ENCODE measurements at places on chromosomes 4 and X.

DNA sequence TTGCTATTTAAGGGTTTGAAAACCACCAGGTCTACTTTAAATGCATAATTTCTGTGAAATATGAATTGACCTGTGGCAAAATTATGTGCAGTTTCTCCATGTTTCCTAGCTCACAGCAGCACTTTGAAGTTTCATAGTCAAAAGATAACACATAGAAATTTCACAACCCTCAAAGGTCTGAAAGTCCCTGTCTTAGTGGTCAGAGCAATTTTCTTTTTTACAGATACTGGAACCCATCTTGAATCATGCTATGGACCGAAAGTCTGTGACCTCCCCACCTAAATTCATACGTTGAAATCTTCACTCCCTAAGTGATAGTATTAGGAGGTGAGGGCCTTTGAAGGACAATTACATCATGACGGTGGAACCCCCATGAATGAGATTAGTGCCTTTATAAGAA is 240.4 kb upstream of the BMP3 start:
- DNase-seq: no peak

GRCh38 chr4:38136604-38137003 is 176.4 kb downstream of the PTTG2 start:
- no peak for DNase-seq

DNA sequence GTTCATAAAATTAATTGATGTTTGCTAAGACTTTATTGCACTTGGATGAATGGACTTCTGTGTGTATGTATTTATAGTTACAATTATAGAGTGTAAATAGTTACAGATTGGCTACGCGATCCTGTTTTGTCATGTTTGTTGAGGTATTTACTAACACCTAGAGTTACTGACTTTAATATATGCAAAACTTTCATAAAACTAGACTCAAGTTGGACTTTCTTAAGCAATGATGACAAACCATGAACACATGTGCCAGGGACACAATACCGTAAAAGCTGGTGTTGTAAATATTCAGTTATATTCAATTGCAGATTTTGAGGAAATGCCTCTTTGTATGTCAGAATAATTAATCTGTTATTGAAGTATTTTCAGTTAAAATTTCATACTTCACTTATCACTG is 6.1 kb downstream of the GRIA2 start:
- DNase-seq: no peak

- DNase-seq: no peak
Observed at GRCh38 chr4:93466446-93466845, 362.1 kb upstream of the ATOH1 start.

- no peak for DNase-seq
Observed at GRCh38 chrX:130444641-130445336, 43.0 kb downstream of the RBMX2 start.

DNA sequence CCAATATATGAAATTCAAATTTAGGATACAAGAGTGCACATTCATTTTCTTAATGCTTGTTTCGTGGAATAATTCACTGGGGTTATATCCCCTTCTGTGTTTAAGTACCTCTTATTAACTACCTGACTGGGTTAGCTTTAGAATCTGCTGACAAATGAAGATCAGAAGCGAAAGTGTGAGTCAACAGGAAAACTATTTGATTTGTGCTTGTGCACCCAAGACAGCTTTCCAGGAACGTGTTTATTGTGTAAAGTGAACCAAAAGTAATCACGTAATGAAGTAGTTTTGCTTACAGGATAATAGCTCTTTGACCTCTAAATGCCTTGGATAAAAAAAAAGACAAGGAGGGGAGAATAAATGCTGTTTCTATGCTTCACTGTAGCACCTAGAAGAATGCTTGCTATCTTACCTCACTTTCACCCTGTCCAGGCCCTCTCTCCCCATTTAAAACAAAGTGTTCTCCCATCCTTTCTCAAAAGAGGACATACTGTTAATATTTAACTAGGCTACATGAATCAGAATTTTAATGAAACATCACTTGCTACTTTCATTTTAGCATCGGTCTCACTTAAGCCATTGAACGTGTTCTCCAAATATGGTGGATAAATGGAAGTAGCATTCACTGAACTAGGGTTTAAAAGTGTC is 141.9 kb downstream of the THOC2 start:
- no peak for DNase-seq

DNA sequence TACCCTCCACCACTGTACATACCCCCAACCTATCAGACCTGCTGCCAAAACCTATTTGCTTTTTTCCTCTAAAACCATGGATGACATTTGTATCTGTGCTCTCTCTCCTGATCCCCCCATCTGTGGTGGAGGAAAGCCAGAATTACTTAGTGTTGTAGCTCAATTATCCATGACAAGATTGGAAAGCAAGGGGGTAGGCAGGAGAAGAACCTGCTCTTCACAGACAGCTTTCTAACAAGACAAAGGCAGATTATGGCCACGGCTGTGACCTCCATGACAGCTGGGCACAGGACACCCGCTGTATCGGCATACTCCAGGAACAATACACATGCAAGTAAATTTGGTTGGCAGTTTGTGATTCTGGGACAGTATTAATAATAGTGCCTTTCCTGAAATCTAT is 186.7 kb downstream of the ENOX2 start:
- DNase-seq: no peak

- DNase-seq: no peak
Observed at GRCh38 chr4:48337731-48338130, 3.6 kb upstream of the SLAIN2 start.

- DNase-seq: no peak
Observed at GRCh38 chrX:69066966-69067525, 98.2 kb downstream of the PJA1 start.

DNA sequence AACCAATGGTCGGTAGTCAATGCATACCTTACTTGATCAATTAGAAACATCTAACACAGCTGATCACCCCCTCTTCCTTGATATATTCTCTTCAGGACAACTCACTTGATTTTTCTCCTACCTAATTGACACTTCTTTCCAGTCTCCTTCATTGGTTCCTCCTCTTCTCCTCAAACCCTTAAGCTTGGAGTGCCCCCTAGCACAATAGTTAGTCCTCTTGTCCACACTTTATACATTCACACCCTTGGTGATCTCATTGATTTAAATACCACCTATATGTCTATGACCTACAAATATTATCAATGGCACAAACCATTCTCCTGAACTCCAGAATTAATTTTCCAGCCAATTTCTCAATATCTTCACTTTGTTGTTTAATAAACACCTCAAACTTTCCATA is 724.0 kb downstream of the ADGRL3 start:
- no peak for DNase-seq

- DNase-seq: no peak
Observed at GRCh38 chr4:101283434-101283833, 63.9 kb downstream of the PPP3CA start.

DNA sequence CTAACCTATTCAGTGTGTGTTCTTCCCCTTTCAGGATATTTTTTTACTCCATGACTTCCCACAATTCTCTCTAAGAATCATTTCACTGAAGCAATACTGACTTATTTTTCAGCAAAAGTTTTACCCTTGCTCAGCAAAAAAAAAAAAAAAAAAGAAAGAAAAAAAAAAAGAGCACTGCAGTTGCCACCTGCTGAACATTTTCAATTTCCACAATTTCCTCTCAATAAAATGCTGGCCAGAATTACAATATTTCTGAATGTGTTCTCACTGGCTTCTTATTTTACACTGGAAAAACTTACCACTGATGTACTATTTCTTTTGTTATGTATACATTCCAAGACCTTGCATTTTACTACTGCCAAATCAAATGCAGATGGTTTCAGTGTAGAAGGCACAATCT is 210.4 kb downstream of the PAPSS1 start:
- DNase-seq: no peak

GRCh38 chrX:150049647-150050046 is 111.4 kb upstream of the EOLA2 start:
- DNase-seq: no peak

DNA sequence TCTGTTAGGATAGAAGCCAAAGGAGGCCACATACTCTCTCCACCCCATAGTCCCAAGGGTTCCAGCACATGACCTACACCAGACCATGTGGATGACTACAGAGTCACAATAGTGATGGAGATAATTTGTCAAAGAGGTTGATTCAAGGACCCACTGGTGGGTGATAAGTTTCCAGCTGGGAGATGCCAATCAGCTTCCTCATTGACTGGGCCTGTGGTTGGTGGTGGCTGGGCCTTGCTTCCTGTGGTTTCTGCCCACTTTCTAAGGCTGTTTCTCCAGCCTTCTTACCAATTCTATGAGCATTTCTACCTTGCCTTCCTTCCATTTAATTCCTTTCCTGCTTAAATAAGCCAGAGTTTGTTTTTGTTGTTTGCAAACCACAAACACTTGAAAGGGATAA is 95.5 kb upstream of the CPEB2 start:
- DNase-seq: no peak

DNA sequence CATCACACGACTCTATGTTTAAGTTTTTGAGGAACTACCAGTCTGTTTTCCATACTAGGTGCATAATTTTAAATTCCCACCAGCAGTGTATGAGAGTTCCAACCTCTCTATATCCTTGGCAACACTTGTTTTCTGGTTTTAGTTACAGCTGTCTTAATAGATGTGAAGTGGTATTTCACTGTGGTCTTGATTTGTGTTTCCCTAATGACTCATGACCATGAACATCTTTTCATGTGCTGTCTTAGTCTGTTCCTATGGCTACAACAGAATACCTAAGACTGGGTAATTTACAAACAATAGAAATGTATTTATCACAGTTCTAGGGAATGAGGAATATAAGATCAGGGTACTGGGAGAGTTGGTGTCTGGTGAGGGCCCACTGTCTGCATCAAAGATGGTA is 51.5 kb upstream of the GPR78 start:
- no peak for DNase-seq

- no peak for DNase-seq
Observed at GRCh38 chr4:82063017-82063416, 310.8 kb downstream of the HNRNPD start.

- peak; percentile 68 for DNase-seq
Observed at GRCh38 chrX:133838761-133839676, 146.4 kb downstream of the GPC3 start.

DNA sequence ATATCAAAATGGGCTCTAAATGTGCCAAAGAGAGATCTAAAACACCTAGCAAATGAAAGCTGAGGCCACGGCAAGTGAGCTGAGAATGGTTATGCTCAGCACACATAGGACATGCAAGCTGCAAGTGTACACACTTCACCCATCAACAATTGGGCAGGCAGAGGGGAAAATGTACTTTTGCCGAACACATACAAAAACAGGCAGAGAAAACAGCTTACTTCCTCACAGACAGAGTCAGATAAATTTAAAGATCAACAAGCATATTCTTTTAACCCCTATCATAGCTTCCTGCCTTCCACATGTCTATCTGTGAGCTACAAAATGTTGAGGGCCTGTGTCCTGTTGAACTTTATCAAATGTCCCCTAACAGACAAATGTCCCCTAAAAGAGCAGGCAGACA is 60.3 kb downstream of the SH3KBP1 start:
- no peak for DNase-seq

DNA sequence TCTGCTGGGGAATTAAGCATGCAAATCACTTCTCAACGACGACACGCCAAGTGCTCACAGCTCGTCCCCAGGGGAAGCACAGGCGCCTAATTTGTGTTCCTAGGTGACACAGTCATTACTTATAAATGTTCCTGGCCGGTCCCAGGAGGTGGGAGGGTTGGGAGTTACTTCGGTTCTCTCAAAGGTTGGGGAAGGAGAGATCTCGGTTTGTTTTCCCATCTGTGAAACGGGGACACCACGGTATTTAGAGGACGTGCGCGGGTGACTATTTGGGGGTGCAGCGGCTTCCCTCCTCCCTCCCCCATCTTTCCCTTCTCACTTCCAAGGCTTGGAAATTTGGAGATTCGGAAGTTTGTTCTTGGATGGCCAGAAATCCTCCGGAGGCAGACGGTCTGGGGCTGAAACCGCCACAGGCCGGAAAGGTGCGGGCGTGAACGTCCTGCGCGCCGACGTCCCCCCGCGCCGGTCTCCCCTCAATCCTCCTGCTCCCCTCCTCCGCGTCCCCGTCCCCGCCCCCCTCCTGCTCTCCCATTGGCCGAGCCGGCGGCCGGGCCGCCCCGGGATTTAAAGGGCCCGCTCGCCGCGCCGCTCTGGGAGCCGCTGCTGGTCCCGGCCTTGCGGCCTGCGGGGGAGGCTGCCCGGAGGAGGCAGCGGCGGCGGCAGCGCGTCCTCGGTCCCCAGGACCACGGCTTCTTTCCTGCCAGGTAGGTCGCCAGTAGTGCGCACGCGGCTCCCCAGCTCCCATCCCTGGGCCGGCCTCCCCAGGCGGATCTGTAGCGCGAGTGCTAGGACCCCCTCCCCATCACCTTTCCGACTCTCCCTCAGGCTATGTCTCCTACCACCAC is at the start of gene PORCN:
TSS of gene PORCN (plus strand) at position 593 of the 845 bp plus-strand sequence. CDS start 829 bp downstream, outside the sequence.
- peak; percentile 81 for DNase-seq

DNA sequence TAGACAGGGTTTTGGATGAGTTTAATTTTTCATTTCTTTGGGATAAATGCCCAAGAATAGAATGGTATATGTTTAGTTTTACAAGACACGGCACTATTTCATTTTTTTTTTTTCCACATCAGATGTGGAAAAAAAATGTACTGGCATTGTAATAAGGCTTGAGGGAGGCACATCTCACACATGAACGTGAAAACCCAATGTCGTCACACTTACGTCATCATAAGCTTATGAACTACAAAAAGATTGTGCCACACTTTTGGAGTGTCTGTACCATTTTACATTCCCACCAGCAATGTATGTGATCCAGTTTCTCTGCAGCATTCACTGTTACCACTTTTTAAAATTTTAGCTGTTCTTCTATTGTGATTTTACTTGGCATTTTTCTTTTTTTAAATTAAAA is 74.2 kb downstream of the TAF1 start:
- no peak for DNase-seq

DNA sequence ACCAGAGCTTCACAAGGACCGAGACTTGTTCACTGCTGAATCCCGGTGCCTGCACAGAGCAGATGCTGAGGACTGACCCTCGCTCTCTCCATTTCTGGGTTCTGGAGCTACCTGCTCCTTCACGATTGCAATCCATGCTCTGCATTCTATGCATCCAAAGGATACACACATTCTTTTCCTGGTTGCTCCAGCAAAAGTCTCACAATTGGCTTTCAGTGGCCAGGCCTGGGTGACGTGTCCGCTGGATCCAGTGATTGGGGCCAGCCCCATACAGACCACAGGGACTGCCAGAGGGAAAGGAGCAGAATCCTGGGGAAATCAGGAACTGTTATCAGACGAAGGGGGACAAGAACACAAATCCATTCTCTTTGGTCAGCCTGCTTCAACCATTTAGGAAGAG is 14.9 kb upstream of the CDKN2AIP start:
- no peak for DNase-seq

GRCh38 chr4:112411781-112412550 is 104.0 kb downstream of the NEUROG2 start:
- no peak for DNase-seq

GRCh38 chrX:38225093-38225492 is 4.4 kb upstream of the SRPX start:
- DNase-seq: no peak

Data from NCI-H524 (cell line).